ENCODE measurements at places on chromosomes 1 and 21.

DNA sequence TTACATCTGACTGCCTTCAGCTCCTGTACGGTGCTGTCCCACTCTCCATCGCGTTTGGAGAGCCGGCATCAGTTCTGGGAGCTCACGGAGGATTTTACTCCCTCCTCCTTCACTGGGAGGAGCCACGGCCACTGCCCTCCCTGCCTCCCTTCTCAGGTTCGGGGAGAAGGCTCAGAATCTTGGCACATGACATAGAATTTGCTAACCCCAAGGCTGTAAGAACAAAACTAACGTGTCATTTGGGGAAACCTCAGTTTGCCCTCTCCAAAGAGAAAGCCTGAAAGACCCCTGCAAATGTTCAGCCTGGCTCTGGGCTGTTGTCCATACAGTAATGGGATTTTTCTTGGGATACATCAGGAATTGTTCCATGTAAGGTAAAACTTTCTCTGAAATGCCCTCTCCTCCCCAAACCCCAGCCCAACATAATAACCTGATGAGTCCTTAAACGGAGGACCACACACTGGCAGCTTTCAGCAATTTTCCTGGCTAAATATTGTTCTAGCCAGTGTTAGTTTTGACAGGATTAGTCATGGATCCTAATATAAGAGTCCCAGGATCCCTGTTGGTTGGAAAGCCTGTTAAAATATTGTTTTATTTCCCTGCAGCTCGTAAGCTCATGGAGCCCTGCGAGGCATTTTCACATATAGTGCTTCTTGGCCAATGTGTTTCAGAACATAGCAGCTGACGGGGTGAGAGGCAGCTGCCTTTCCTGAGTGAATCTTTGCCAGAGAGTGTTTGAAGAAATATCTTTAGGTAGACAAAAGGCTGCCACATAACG is 98.8 kb downstream of the RHOU start:
- DNase-seq = no peak

DNA sequence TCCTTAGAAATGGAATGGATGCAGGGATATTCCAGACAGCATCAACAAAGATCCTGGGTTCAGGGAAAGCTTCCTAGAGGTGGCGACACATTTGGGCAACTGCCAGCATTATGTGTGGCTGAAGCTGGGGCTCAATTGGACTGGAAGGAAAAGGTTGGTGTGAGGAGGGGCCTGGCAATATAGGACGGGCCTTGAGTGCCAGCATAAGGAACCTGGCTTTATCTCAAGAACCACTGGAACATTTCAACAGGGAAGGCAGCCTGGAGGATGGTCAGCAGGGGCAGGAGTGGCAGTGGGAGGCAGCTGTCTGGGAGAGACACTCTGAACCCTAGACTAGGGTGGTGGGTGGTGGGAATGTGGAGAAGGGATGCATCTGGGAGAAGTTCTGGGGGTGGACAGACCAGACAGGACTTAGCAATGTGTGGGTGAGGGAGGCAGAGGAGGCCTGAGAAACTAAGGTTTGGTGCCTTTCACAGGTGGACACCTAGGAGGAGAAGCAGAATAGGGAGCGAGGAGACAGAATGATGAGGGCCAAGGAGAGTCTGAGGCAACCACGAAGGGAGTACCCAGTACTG is 3.5 kb downstream of the SH3BGRL3 start:
- no peak for DNase-seq

- no peak for DNase-seq
Measured at GRCh38 chr1:213110349-213111300, 59.6 kb downstream of the RPS6KC1 start.

DNA sequence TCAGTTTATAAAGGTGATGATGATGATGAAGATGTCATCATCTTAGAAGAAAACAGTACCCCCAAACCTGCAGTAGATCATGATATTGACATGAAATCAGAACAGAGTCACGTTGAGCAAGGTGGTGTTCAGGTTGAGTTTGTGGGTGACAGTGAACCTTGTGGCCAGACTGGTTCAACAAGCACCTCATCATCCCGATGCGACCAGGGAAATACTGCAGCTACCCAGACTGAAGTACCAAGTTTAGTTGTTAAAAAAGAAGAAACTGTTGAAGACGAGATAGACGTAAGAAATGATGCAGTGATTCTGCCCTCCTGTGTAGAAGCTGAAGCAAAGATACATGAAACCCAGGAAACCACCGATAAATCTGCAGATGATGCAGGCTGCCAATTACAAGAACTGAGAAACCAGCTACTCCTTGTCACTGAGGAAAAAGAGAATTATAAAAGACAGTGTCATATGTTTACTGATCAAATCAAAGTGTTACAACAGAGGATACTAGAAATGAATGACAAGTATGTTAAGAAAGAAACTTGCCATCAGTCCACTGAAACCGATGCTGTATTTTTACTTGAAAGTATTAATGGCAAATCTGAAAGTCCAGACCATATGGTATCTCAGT is 16.0 kb upstream of the CHAF1B start:
- DNase-seq = no peak

DNA sequence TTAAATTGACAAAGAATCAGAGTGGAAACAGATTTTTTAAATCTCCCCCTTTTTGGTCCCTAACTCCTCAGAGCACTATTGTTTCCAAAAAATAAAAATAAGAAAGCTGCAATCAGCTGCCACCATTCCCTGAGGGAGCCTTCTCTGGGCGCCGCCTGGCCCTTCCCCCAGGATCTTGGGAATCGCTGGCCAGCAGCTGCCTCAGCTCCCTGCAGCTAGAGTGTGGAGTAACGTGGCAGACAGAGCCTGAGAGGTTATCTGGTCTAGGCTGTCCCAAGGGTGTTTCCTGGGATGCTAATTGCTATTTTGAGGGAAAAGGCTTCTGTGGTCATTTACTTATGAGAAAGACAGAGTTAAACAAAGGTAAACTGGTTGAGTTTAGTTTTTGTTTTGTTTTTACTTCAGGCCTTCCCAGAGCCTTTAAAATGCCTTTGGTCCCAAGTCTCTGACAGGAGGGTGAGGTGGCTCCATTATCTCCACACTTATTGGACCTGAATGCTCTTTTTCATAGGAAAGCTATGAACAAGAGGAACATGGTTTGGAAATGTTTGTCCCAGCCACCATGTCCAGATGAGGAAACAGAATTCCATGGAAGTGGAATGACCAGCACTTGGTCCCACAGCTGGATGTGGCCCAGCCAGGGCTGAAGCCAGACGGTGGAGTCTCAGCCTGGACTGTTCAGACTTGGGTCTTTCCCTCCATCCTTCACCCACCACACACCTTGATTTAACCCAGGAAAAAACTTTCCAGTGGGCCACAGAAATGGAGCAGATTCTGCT is 14.1 kb upstream of the KIAA1614 start:
- DNase-seq = no peak

DNA sequence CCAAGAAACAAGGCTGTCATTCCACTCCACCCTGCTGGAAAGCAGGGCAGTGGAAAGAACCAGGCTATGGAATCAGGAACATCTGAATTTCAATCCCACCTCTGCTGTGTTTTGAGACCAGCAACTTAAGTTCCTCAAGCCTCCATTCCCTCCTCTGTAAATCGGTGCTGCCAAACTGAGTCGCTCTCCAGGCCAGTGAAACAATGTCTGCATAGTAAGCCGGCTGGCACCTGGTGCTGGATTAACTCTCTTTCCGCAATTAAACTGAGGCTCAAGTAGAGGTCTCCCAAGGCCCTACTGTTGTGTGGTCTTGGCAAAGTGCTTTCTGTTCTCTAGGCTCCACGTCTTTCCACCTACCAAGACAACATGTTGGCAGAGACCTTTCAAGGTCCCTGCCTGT is 65.3 kb downstream of the SSBP3 start:
- no peak for DNase-seq

- DNase-seq = no peak
Measured at GRCh38 chr1:153238527-153238926, 21.0 kb upstream of the LORICRIN start.
